ENCODE measurements at places on chromosomes 16 and 17. TPM values are rescaled to one million over a fixed set of nuclear protein-coding genes. Genes with fewer than 3 reads are reported as not detected.

- DNase-seq, result no peak
Observed at GRCh38 chr16:88731699-88732098, 25.4 kb downstream of the CTU2 start.

- DNase-seq, result no peak
Observed at GRCh38 chr17:319266-319665, 33.3 kb downstream of the RPH3AL start.

- no peak for DNase-seq
Observed at GRCh38 chr16:3468501-3468900, 25.0 kb downstream of the NAA60 start.

DNA sequence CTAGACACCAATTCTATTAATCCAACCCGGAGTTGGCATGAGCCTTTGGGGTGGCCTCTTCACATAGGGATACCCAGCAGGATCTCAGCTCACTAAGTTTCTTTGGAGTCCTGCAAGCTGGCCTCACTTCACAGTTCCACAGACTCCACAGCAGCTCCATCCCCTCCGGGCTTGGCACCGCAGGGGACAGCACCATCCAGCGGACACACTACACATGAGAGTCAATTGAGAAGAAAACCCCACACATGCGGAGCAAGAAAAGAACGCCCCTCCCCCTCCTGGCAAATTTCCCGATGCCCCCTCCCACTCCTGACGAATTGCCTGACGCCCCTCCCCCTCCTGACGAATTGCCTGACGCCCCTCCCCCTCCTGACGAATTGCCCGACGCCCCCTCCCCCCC, 31.1 kb downstream of the KLHDC4 start:
- no peak for DNase-seq

DNA sequence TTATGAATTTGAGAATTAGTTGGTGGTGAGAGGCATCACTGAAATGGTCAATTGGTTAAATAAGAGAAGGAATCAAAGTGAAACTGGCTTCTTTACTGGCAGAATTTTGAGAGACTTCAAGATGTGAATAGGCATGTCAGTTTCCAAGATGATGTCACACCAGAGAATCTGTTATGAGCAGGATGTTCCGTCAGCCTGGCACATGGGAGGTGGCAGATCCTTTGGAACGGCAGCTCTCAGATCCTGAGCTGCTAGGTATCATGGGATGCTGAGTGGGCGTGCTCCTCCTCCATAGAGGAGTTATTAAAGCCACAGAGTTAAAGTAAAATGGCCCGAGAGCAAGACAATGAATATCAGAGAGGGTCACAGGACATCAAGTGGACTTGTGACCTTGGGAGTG, 444.3 kb upstream of the HSBP1 start:
- DNase-seq, result no peak

DNA sequence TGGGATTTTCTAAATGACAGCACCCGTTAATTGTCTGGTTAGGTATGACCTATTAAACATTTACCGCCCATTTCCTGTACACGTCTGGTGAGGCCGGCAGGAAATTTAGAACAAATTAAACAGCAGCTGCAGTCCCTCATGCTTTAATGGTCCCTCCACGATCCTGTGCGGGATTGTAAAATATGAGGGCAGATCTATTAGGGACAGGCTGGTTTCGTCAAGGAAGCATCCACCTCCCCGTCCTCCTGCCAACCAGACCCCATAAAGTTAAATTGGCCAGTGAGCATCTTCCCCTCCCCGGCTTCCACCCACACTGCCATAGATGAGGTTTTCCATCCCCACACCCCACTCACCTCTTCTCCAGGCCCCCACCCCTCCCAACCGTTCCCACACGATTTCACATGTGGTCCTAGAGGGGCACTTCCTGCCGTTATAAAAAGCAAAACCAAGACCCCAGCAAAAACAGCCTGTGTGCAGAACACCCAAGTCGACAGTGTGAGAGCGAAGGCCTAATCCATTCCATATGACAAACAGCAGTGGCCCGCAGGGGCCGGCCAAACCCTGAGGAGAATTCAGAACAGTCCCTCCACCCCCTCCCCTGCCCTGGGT, 331.9 kb downstream of the FOXL1 start:
- DNase-seq, result no peak

Gene TPSAB1
- not detected for total RNA-seq

Gene SLC47A1
- total RNA-seq, result 1.2 TPM

DNA sequence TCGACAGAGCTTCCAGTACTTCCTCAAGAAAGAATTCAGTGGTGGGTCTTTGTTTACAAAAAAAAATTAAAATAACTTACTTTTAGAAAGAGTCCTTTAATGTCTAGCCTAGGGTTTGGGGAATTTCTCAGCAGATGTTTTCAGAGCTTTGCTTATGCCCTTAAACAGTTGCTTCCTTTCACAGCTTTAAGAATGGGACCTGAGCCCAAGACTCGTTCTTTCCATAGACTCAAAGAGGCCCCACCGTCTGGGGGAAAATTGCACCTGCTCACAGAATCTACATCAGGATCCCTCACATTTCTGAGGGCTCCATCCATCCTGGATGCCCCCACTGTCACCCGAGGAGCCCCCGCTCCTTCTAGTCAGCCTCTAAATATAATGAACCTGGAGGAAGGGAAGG, 60.0 kb downstream of the RGS9 start:
- DNase-seq, result no peak

DNA sequence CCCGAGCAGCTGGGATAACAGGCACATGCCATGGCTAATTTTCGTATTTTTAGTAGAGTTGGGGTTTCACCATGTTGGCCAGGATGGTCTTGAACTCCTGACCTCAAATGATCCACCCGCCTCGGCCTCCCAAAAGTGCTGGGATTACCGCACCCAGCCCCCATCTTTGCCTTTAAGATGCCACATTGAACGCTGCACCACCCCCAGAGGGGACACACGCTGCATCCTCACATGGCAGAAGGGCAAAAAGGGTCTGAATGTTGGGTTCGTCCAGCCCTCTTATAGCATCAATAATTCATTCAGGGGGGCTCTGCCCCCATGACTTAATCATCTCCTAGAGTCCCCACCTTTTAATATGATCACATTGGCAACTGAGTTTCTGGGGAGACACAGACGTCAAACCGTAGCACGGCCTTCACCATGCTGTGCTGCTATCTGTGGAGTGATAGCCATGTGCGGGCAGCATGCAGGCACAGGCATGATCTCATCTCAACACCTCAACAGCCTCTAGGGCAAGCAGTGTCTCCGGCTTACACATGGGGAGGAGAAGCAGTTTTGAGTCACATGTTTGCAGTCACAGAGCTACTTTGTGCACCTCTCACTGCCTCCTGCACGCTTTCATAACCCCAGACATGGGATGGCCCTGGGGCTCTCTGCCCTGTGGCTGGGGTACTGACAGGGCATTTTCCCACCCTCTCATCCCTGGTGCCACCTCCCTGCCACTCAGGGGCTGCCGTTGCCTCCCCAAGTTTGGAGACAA, 30.0 kb downstream of the IL21R start:
- peak; percentile 44 for DNase-seq

Gene DNAH9
- 6.2 TPM for total RNA-seq

DNA sequence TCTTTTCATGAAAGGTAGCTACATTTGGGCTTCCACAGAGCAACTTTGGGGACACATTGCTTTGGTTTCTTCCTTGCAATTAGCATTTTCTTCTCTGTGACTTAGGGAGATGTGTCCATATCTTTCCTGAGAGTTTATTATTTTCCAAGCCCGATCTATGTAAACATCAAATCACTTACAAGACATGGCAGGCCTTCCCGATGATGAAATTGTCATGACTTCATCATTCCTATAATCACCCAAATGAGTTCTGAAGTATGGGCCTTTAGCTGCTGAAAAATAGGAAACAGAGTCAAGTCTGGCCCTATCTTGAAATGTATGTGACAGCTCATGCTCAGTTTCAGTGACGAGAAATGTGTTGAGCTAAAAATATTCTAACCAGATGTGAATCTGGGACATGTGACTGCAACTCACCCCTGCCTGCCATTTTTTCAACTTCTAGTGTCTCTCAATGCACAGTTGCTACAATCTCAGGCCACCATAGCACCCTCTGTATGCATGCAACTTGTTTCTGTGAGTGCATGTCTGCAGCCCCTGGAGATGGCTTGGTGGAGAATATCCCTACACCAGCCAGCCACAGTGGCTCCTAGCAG, 199.6 kb upstream of the MAF start:
- no peak for DNase-seq

Gene TPSD1
- not detected for total RNA-seq

DNA sequence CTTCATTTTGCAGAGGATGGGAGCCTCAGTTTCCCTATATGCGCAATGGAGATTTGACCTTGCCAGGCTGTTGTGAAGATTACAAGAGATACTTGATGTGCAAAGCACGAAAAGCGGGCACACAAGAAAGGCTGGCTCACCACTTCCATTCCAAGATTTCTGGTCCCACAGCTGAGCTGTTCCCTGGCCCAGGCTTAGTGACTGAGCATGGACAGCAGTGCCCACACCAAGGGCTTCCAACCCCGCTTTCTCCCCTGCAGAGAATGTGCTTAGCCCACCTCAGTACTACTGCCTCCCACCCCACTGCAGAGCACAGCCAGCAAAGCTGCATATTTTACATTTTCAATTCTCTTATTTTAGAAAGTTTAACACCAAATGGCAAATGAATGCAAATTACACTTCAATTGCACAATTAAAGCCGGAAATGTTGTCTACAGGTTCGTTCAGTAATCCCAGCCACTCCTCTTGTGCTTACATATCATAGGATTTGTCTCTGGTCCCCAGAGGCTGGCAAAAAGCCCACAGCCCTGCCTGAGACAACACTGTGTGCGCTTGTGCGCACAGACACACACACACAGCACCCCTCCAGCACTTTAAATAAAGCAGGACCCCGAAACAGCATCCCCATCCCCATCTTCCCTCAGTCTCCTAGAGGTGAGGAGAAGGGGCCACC, 51.8 kb downstream of the VAC14 start:
- DNase-seq, result no peak

GRCh38 chr17:2705888-2706795, 5.4 kb downstream of the CLUH start:
- no peak for DNase-seq

Gene KIF18B
- total RNA-seq, result 14.8 TPM

GRCh38 chr17:79970576-79971068, 65.0 kb downstream of the TBC1D16 start:
- DNase-seq, result no peak

Gene ARHGDIG
- 2.5 TPM for total RNA-seq

DNA sequence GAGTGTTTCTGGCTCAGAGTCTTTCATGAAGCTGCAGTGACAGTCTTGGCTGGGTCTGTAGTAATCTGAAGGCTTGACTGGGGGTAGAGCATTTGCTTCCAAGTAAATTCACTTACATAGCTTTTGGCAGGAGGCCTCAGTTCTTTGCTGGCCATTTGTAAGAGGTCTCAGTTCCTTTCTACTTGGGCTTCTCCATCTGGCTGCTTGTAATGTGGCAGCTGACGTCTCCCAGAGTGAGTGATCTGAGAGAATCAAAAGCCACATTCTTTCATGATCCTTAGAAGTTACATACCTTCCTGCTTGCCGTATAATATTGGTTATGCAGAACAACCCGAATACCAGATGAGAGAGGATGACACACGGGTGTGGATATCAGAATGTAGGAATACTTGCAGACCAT, 39.8 kb downstream of the NF1 start:
- no peak for DNase-seq

DNA sequence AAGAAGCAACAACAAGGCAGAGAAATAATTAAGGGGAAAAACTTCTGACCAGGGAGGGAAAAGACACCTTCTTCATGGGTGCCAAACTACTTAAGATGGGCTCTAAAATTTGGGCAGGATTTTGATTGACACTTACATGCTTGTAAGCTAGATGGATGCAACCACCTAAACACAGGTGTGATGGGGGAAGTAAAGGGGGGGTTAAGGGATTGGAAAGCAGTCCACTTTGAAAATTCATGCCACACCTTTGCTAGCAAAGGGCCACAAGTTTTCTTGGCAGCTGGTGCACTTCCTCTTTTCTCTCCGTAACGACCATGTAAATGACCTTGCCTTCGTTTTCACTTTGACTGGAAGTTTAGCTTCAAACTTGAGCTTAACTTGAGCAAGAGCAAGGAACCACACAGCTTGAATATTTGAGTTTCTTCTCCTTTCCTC, 14.3 kb upstream of the PRKAR1A start:
- DNase-seq, result no peak

DNA sequence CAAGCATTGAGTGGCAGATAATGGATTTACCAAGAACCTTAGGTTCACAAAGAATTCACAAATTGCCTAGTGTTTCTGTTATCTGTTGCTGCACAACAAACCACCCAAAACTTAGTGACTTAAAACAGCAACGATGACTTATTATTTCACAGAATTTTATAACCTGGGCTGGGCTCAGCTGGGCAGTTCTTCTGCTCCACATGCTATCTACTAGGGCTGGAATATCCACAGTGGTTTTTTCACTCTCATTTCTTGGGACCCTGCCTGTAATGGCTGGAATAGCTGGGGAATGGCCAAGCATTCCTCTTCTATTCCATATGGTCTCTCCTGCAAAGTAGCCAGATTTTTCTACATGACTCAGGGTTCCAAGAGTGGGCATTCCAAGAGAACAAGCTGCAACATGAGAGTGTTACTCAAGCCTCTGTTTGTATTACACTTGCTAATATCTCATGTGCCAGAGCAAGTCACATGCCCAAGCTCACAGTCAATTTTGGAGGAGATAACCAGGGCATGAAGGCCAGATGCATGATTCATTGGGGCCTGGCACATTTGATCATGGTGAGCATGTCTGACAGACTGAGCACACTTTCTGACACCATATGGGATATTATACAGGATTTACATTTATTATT, 4.9 kb upstream of the PSMD7 start:
- DNase-seq, result no peak

DNA sequence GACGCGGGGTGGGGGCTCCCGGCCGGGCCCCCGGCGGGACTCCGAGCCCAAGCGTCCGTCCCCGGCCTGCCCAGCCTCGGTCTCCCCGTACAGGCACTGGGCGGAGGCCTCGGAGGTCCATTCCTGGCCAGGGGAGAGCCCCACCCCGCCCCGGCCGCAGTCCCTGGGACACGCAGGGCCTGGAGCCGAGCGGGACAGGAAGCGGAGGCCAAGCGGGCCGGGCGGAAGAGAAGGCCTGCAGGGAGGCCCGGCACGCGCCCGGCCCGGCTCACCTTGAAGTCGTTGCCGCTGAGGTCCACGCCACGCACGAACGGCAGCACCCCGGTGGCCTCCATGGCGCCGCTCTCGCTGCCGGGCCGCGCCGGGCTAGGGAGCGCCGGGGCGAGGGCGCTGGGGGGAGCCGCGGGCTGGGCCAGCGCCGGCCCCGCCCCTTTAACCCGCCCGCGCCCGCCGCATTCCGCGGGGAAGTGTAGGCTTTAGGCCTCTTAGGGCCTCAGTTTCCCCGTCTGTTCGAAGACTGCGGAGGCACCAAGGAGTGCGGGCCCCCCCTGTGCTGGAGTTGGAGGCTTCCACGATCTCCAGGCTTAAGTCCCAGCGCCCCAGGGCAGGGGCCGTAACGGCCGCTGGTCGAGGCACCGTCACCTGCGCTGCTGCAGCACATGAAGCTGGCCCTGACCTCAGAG, at the start of gene FLII:
FLII (minus strand) TSS at position 383 of the 683 bp plus-strand sequence; CDS start at position 335, 48 bp downstream.
- DNase-seq, result no peak

- DNase-seq, result no peak
Observed at GRCh38 chr16:86955136-86955855, 361.9 kb downstream of the C16orf95 start.
